ENCODE measurements at places on chromosomes 11 and 22.

GRCh38 chr11:100563541-100564280, 123.4 kb upstream of the ARHGAP42 start:
- no peak for DNase-seq

DNA sequence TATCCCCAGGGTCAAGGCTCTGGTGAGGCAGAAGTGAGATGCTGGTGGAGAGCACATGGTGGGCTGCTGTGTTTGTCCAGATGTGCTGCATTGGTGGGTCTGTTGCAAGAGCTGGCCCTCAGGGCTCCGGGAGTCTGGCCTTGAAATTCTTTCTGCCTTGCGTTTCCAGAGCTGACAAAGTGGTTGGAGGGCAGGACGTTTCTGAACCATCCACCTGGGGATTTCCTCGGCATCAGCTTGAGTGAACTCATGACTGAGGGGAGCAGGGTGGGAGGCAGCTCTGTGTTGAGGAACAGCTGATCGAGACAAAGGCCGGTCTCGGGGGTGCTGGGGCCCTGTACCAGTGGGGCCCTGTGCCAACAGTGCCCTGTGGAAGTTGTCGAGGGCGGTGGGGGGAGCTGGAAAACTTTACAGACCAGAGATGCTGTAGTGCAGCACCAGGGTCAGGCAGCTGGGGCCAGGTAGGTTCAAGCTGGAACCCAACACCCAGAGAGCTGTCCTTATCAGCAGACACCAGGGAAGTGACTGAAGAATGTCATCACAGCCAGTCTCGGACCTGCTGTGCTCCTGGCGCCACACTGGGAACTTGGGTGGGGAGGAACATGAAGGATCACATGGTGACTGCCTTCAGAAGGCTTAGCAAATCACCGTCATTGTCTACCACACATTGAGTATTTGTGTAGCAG, 4.9 kb downstream of the TSKU start:
- no peak for DNase-seq

DNA sequence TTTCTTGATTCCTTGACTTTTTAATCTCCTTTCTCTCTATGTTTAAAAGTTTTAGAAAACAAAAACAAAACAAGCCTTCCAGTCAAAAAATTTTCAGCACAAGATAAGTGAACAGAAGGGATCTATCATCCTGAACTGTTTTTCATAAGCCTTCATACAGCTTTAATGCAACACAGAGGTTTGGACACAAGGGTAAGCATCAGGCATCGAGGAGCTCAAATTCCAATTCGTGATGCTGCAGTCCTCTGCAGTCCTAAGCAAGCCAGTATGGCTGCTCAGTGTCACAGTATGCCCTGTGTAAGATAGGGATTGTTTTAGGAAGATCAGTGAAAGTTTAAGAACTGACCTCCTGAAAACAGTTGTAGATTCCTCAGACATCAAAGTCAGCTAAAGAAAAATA, 740.9 kb downstream of the NTM start:
- no peak for DNase-seq

DNA sequence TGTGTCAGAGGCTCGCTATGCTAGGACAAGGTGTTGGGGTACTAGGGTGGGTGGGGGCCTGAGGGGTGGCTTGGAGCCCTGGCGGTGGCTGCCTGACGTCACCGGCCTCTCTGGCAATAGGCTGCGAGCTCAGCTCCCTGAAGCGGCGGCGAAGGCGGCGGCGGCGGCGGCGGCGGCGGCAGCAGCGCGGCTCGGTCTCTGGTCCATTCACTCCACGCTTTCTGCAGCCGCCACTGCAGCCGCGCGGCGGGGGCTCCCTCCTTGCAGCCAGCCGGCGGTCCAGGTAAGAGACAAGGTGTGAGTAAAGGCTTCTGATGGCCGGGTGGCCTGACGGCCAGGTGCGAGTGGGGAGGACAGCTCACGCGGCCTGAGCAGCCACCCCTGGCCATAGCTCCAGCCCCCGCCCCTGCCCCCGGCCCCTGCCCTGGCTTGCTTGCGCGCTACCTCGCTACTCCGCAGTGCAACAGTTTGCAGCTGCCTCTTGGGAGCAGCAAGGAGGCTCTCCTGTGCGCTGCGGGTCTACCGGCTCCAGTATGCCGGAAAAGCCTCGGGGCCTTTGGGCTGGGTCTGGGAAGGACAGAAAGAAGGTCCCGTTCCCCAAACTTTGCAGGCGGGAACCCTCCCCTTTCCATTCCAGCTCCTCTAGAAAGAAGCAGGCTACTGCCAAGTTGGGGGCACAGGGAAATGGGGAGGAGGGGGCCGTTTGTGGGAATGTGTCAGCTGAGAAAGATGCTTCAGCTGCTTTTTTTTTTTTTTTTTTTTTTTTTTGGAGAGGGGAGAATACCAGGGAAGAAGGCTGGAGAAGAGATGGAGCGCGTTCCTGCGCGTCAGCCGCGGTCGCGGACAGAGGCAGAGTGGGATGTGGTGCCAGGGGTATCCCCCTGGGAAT, at the start of gene C11orf87:
Gene C11orf87 (plus strand): TSS at position 210 of the 889 bp plus-strand sequence. CDS start 1,444 bp downstream, outside the sequence.
- peak; percentile 26 for DNase-seq

GRCh38 chr22:43465291-43466015, 53.6 kb downstream of the MPPED1 start:
- DNase-seq: no peak

- no peak for DNase-seq
Observed at GRCh38 chr11:65150509-65151299, 16.4 kb upstream of the SYVN1 start.
